ENCODE measurements at places on chromosomes 7 and 10. TPM values are rescaled to one million over a fixed set of nuclear protein-coding genes. Genes with fewer than 3 reads are reported as not detected.
A peak's percentile ranks its signal among the peaks of the same experiment; 100 is the strongest.

Gene ZMIZ2
- 170 TPM for total RNA-seq

GRCh38 chr7:1123715-1124114 lies 35.8 kb downstream of the GPER1 start:
- no peaks in the 10 kb centered on the region for H3K36me3 ChIP-seq
- no peak for DNase-seq
- H3K27ac ChIP-seq, result no peak overlapping the region
- H3K27me3 ChIP-seq, result no peaks in the 10 kb centered on the region
- H3K4me3 ChIP-seq, result no peak overlapping the region
- no peaks in the 10 kb centered on the region for H3K4me1 ChIP-seq

Gene SRI
- 80.0 TPM for total RNA-seq

DNA sequence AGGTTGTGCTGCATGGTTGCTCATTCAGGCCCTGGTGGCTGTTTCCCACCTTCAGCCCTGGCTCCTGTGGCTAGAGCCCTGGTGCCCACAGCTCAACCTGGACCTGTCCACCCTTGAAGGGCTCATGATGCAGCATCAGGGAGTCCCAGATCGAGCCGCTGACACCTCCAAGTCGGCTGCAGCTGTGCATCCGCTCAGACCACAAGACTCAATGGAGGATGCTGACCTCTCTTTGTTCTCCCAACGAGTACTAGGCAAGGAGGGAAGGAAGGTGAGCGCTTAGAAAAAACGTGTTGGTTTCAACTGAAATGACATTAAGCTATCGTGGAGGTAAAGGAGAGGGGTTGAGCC lies 9.5 kb upstream of the C10orf95 start:
- no peaks in the 10 kb centered on the region for H3K27me3 ChIP-seq
- no peak for DNase-seq
- peak overlapping the region; percentile 14 for H3K4me3 ChIP-seq

- H3K27me3 ChIP-seq, result no peaks in the 10 kb centered on the region
- H3K4me3 ChIP-seq, result peak overlapping the region; percentile 23
- peak; percentile 49 for DNase-seq
- no peak overlapping the region for H3K27ac ChIP-seq
- H3K36me3 ChIP-seq, result no peaks in the 10 kb centered on the region
These were observed 36.0 kb downstream of the KCNH2 start for GRCh38 chr7:150942001-150942590.

Gene HMX3
- total RNA-seq, result not detected

DNA sequence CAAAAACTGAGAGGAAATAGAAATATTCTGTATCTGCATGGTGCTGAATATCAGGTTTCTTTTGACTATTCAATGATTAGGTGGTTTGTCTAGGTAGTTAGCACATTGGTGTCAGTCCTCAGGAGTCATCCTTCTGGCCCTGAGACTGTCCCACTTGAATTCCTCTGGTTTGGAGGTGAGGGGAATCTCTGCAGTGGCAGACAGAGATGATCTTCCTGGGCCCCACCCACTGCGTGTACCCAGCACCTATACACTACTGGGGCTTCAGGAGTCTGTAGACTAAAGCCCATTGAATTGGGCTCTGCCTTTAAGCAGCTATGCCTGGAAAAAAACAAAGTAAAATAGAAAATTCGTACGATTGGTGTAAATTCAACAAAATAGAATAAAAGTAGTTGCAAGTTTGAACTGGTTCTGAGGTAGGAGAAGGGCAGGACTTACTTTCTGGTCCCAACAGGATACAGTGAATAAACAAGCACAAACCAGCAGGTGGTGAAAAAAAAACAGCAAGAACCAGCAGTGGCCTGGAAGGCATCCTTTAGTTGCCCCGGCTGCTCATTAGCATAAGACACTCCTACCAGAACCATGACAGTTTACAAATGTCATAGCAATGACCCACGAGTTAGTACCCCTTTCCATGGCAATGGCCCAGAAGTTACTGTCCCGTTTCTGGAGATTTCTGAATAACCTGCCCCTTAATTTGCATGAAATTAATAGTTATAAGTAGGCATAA lies 1.7 kb downstream of the LIPM start:
- H3K4me1 ChIP-seq, result no peaks in the 10 kb centered on the region
- no peak for DNase-seq
- H3K4me3 ChIP-seq, result no peak overlapping the region
- no peaks in the 10 kb centered on the region for H3K27me3 ChIP-seq
- H3K27ac ChIP-seq, result no peak overlapping the region

Measured in CD4-positive, alpha-beta memory T cell (primary cell).